ENCODE measurements at places on chromosomes 5 and 9.

GRCh38 chr5:39638813-39639212, 214.0 kb upstream of the DAB2 start:
- no peak for DNase-seq

- no peak for DNase-seq
Observed at GRCh38 chr9:112856843-112857242, 33.8 kb downstream of the SLC46A2 start.

DNA sequence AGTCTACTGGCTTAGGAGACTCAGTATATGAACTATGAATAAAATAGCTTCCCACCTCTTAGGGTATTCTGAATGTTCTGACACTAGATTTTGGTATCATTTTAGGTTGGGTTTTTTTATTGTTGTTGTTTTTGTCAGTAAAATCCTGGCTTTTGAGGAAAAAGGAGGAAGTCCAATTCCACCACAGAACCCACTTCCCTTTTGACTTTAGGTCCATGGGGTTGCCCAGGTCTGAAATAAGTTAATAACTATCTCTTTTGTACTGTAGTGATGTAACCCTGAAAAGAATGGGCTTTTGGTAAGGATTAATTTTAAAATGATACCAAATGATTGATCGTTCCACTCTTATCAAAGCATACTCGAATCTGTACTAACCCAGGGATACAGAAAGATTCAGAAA, 29.1 kb upstream of the IL12B start:
- DNase-seq = no peak

GRCh38 chr9:112404508-112404932, 24.6 kb downstream of the HSDL2 start:
- DNase-seq = no peak

GRCh38 chr9:1959371-1959770, 55.8 kb upstream of the SMARCA2 start:
- DNase-seq = no peak

- no peak for DNase-seq
Observed at GRCh38 chr5:149860801-149861322, 83.7 kb downstream of the PDE6A start.

DNA sequence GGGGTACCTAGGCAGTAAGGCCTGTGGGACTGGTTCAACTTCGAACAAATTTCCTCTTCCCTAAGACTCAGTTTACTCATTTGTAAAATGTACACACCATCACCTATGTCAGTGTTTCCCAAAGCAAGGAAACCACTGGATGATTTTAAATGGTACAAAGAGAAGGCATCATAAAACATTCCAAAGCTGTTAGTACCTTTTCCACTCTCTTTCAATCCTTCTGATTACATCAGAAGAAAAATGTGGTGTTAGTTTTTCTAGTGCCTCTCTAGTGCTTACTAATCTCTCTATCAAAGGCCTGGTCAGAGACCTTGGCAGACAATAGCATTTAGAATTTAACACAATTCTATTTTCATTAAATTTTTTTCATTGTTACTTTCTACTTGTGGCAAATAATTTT, 18.1 kb downstream of the NR6A1 start:
- DNase-seq = no peak

DNA sequence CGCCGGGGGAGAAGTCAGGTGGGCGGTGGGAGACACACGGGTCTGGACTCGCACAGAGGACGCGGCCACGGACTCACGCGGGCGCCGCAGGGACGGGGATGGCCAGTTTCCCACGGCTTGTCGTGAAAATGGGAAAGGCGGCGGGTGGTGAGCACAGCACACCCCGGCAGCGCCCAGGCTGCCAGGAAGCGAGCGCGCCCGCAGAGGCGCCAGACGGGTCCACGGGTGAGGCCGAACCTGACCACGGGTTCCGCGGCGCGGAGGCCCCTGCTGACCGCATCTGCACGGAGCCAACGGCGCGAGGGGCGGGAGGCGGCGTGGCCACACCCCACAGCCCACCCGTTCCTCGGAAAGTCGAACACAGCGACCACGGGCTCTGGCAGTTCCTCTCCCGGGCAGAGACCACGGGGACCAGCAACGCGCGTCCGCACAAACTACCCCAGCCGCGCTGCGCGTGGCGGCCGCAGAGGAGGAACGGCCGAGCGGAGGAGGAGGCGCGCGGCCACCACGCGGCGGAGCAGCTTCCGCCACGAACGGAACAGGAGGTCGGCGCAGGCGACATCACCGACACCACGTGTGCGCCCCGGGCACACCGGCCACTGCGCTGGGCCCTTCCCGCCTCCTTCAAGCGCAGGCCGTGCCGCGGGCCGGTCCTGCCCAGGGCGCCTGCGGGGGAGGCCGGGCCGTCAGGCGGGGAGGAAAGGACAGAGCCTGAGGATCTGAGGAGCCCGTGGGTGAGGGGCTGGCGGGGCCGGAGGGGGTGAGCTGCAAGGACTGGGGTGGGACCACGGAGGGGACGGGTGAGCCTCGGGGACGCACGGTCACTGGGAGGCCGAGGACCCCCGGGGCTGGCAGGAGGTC, 5.6 kb downstream of the EXD3 start:
- no peak for DNase-seq

GRCh38 chr5:139637438-139638089, 10.6 kb upstream of the CXXC5 start:
- DNase-seq = no peak

Measured in cortex of kidney (tissue), 1 donor.